Activated CD8-positive, alpha-beta T cell treated with anti-CD3 and anti-CD28 coated beads for 36 hours (primary cell): ENCODE measurements at places on chromosomes 12 and 14. TPM values are rescaled to one million over a fixed set of nuclear protein-coding genes. Genes with fewer than 3 reads are reported as not detected.

- H3K27me3 ChIP-seq, result no peaks in the 10 kb centered on the region
- no peak for DNase-seq
- H3K36me3 ChIP-seq, result peaks cover 3% of the 10 kb centered on the region
- no peak overlapping the region for H3K4me3 ChIP-seq
- H3K4me1 ChIP-seq, result peaks cover 48% of the 10 kb centered on the region
- no peak overlapping the region for H3K27ac ChIP-seq
Measured at GRCh38 chr12:79921786-79922185, 13.1 kb downstream of the PPP1R12A start.

DNA sequence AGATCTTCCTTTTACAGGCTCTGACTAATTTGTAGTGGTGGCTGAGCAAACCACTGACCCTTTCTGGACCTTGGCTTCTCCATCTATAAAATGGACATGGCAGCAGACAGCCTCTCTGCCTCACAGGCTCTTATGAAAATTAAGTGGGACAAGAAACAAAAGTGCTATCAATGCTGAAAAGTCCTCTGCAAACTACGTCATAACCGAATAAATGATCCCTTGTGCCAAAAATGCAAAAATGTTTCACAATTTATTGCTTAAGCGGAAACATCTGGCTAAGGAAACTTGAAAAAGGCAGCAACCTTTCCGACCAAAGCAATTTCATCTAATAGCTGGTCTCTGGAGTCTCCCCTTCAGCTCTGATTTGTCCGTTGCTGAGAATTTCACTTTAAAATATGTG, 108.5 kb upstream of the PLXNC1 start:
- no peaks in the 10 kb centered on the region for H3K4me1 ChIP-seq
- H3K36me3 ChIP-seq, result no peaks in the 10 kb centered on the region
- DNase-seq, result no peak
- no peaks in the 10 kb centered on the region for H3K27me3 ChIP-seq
- H3K27ac ChIP-seq, result no peak overlapping the region

DNA sequence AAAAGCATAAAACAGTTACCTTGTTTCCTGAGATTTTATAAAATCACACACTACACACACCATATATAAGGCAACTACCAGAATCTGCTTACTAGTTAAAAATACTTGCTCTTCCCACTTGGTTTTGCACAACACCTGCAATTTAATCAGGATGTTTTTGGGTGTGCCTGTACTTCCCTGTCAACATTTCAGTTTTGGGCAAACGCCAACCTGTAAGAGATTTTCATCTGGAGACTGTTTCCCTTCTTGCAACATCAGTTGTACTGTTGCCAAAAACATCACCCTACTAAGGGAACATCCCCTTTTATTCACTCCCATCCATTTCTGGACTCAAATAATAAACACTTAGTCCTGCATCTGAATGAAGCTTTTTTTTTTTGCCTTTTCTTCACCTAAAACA, 172.3 kb downstream of the DUSP6 start:
- H3K27me3 ChIP-seq, result peaks cover 6% of the 10 kb centered on the region
- no peak overlapping the region for H3K4me3 ChIP-seq
- H3K36me3 ChIP-seq, result no peaks in the 10 kb centered on the region
- no peak for DNase-seq
- H3K27ac ChIP-seq, result no peak overlapping the region

DNA sequence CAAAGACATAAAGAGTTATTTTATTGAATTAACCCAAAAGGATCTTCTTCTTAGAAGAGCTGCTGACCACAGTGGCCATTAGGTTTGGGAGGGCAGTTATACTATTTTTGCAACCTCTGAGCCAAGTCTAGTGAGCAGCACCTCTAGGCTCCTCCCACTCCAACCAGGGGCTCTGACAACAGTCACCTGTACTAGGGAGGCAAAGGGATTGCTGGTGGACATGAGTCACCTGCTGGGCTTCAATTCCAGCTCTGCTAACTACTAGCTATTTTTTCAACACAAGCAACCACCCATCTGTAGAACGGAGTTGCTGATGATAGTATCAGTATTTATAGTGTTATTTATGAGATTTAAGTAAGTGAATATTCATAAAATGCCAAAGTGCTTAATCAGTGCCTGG, 166.0 kb downstream of the KLHL28 start:
- no peaks in the 10 kb centered on the region for H3K36me3 ChIP-seq
- H3K27ac ChIP-seq, result no peak overlapping the region
- DNase-seq, result no peak
- no peaks in the 10 kb centered on the region for H3K4me1 ChIP-seq
- H3K4me3 ChIP-seq, result no peak overlapping the region
- peaks cover 10% of the 10 kb centered on the region for H3K27me3 ChIP-seq

DNA sequence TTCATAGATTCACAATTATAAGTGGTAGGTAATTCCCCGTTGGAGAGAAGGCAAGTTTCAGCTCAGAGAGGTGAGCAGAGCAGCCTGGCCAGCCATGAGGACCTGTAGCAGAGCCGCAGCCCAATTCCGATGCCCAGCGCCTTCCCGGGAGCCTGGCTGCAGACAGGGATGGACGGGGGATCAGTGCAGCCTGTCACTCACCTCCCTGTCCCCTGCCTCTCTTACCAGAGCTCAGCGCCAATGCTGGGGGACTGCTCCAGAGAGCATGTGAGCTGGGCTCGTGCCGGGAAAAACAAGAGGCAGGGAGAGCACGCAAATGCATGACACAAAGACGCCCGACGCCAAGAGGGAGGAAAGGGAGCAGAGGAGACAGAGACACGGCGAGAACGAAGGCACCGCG, 231.9 kb downstream of the BCL11B start:
- no peaks in the 10 kb centered on the region for H3K27me3 ChIP-seq
- H3K27ac ChIP-seq, result no peak overlapping the region
- DNase-seq, result no peak

DNA sequence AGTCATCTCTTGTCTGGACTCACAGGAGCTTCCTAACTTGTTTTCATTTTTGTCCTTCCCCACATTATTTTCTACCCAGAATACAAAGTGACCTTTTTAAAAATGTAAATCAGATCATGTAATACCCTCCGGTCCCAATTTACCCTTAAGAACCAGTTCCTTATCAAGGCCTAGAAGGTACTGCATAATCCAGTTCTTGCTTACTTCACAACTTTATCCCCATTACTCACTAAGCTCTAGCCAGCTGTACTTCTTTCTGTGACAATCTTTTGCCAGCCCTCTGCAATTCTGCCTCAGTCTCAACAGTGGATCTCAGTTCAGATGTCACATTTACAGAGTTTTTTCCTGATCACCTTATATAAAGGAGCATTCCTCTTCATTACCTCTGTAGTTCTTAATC, 11.6 kb downstream of the RAP1B start:
- peak overlapping the region; percentile 2 for H3K4me3 ChIP-seq
- DNase-seq, result no peak
- H3K27me3 ChIP-seq, result no peaks in the 10 kb centered on the region
- H3K27ac ChIP-seq, result peak overlapping the region; percentile 84
- peaks cover 75% of the 10 kb centered on the region for H3K36me3 ChIP-seq

DNA sequence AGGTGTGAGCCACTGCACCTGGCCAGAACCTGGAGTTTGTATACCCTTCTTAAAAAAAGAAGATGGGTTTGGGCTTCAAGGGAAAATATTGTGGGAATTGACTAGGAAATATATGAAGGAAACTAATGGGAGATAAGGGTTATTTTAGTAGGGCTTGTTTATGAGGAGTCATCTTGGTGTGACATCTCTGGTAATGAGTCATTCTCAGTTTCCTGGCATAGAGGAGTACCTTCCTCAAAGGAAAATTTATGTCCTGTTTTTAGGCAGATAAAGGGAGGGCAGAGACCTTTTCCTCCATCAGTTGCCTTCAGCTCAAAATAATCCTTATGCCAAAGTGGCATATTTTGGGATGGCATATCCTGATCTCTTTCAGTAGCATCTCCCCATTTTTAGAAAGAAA, 30.6 kb upstream of the NFKBIA start:
- no peaks in the 10 kb centered on the region for H3K27me3 ChIP-seq
- H3K27ac ChIP-seq, result no peak overlapping the region

DNA sequence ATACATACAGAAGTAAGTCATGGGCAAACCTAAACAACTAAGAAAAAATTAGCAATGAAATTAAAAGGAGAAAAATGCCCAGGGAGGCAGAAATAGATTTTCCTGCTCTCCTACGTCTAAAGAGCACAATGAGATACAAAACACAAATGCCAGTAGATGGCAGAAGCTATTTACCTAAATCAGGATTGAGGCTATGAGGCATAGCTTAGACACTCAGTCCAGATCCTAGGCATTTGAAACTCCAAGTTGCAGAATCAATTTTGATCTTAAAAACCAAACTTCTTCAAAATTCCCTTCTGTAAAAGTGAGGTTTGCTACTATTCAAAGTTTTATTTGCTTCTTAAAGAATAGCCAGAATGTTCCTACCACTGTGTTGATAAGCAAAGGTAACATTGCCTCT, 368.6 kb downstream of the DAD1 start:
- H3K36me3 ChIP-seq, result no peaks in the 10 kb centered on the region
- no peak overlapping the region for H3K4me3 ChIP-seq
- no peak overlapping the region for H3K27ac ChIP-seq
- H3K27me3 ChIP-seq, result no peaks in the 10 kb centered on the region

DNA sequence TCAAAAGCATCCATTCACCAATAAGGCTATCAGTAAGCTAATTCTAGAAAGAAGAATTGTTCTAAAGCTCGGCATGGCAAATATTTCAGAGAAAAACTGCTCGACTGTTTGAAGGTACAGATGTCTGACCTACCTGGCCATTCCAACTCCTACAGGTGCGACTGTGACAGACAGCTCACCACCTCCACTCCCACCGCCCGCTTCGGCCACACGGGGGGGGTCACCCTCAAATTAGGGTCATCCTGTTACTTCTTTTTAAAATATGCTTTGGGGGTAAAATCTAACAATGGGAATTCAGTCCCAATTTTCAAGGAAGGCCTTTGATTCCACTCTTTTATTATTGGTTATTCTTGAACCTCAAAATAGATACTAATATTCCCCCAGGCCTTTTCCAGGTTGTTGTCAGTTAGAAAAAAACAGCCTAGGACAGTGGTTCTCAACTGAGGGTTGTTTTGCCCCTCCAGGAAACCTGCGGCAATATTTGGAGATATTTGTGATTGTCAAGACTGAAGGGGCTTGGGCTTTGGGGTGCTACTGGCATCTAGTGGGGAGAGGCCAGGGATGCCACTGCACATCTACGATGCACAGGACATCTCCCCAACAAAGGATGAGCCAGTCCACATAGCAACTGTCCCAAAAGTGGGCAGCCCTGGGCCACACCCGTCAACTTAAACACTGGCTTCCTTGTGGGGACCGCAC, 81.2 kb downstream of the BCL11B start:
- DNase-seq, result peak; percentile 64
- H3K27ac ChIP-seq, result peak overlapping the region; percentile 98
- peak overlapping the region; percentile 81 for H3K4me3 ChIP-seq
- H3K36me3 ChIP-seq, result peaks cover 37% of the 10 kb centered on the region

DNA sequence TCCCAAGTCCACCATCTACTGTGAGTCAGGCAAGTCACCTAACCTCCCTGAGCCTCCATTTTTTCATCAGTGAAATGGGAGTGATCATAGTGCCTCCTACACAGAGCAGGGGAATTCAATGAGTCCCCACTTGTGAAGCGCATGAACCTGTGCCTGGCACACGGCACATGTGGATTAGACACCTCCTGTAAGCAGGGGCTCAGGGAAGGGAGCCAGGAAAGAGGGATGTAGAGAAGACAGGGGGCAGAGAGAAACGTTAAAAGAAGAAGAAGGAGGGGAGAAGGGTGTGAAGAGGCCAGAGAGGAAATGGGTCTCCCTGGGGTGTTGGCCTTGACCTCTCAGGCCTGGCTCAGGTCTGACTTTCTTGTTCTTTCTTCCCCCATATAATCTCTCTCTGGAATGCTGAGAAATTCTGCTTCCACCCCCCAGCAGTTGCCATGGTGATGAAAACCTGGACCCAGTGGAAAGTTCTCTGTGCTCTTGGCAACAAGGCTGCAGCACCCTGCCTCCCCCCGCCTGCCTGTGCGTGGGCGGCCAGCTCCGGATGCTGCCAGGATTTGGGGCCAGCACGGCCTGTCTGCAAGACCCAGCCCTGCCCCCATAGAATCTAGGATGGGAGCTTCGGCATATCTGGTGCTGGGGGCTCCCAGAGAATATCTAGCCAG, 94.5 kb downstream of the CALM1 start:
- no peak for DNase-seq
- no peaks in the 10 kb centered on the region for H3K27me3 ChIP-seq
- H3K27ac ChIP-seq, result no peak overlapping the region
- no peaks in the 10 kb centered on the region for H3K4me1 ChIP-seq
- no peak overlapping the region for H3K4me3 ChIP-seq

- no peaks in the 10 kb centered on the region for H3K27me3 ChIP-seq
- no peak overlapping the region for H3K4me3 ChIP-seq
- DNase-seq, result no peak
- H3K27ac ChIP-seq, result no peak overlapping the region
Measured at GRCh38 chr12:90836689-90837088, 118.3 kb downstream of the CCER1 start.

BMP4 gene
- not detected for total RNA-seq

MYO1A gene
- total RNA-seq, result 2.1 TPM

B4GALNT1 gene
- total RNA-seq, result 0.61 TPM

IGF1 gene
- 0.90 TPM for total RNA-seq

GPR84 gene
- total RNA-seq, result not detected

ELK3 gene
- 7.7 TPM for total RNA-seq
